T-cell (primary cell): ENCODE measurements at places on chromosomes 7 and 10.

GRCh38 chr7:148563583-148564274 is 26.8 kb upstream of the C7orf33 start:
- H3K4me3 ChIP-seq = no peak overlapping the region
- no peaks in the 10 kb centered on the region for H3K27me3 ChIP-seq
- DNase-seq = no peak
- no peaks in the 10 kb centered on the region for H3K36me3 ChIP-seq
- H3K4me1 ChIP-seq = peaks cover 10% of the 10 kb centered on the region
- no peak overlapping the region for H3K27ac ChIP-seq

GRCh38 chr10:16260388-16260787 is 176.4 kb upstream of the PTER start:
- H3K4me3 ChIP-seq = no peak overlapping the region
- H3K27ac ChIP-seq = no peak overlapping the region
- no peak for DNase-seq
- H3K4me1 ChIP-seq = no peaks in the 10 kb centered on the region
- H3K27me3 ChIP-seq = no peaks in the 10 kb centered on the region
- H3K36me3 ChIP-seq = no peaks in the 10 kb centered on the region

DNA sequence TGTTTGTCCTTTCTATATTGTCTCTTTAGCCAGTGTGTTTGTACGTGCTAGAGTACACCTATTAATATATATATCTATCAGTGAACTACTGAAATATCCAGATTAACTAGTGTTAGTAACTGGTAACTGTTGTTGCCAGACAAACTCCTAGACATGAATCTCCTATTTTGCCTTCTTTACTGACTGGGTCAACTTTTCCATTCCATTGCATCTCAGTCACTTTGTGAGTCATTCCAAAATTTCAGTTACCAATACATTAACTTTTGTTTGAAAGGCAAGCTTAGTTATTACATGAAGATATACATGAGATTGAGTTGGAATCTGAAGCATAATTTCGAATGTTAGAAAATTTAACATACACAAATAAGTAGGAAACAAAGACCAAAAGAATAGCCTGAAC is 51.4 kb downstream of the BTAF1 start:
- no peaks in the 10 kb centered on the region for H3K4me1 ChIP-seq
- H3K27me3 ChIP-seq = no peaks in the 10 kb centered on the region
- no peak for DNase-seq
- no peak overlapping the region for H3K4me3 ChIP-seq

DNA sequence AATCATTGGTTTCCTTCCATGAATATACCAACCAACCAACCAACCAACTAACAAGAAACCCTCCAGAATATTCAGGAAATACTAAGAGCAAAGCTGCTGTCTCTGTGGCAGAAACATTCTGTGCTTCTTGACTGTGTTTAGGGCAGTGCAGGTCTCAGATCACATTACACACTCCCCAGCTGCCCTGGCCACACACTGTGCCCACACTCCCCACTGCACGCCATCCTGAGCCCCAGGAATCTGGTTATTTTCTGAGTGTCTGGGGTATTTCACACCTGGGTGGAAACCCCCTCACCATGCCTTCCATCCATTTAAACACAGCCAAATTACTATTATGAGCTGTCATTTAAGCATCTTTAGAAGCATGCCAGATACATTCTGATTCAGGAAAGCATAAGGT is 183.7 kb upstream of the ANK3 start:
- no peak overlapping the region for H3K27ac ChIP-seq
- DNase-seq = no peak
- no peaks in the 10 kb centered on the region for H3K36me3 ChIP-seq

DNA sequence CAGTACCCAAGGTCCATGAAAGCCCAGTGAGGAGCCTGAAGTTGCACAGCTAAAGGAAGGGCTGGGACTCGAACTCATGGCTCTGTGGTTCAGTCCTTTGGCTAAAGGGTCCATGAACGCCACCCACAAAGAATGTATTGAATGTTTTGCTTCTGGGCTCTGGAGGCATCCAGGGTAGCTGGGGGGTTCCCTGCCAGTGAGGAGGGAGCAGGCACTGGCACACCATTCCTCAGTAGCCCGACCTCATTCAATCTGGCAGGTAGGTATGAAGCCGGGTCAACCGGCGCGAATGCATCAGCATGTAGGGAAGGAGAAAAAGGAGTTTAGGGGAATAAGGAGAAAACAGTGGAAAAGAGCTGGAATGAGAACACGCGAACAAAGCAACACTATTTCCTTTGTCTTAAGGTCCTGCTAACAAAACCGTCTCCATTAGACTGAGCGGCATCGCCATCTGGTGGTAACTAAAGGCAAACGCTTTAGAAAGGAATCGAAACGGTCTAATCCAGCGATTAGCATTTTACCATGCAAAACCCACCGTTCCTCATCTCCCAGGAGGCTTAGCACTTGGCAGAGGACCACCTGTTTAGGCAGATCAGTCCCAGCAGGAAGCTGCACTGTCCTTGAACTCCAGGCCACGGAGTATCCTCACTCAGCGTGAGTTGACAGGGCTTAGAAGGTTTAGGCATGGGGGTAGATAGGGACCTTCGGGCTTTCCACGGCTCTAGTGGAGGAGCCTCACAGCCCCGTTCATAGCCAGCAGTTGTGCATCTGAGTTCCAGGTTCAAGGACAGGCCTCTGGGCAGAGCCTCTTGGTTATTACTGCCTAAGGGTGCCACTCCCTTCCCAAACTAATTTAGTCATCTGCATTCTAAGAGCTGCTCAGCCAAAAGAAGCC is 122.8 kb downstream of the UBE2H start:
- DNase-seq = peak; percentile 44
- no peak overlapping the region for H3K27ac ChIP-seq
- peaks cover 3% of the 10 kb centered on the region for H3K4me1 ChIP-seq
- H3K4me3 ChIP-seq = no peak overlapping the region
- peaks cover 19% of the 10 kb centered on the region for H3K36me3 ChIP-seq

DNA sequence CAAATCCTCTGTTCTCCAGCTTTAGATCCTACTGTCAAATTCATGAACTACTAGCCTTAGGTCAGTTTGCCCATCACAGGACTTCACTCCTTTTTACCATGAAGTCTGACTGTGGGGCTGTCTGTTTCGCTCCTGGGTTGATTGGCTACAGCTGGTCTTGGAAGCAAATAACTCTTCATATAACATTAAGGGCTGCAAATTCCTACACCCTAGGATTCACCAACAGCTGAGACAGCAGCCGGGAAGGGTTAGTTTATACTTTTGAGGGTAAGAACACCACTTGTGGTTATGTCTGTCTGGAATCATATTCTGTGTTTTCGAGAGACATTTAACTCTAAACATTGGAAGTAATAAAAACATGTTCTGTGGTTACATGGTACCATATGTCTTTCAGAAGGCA is 55.9 kb upstream of the KIAA1217 start:
- H3K27ac ChIP-seq = no peak overlapping the region
- H3K27me3 ChIP-seq = no peaks in the 10 kb centered on the region
- H3K4me1 ChIP-seq = no peaks in the 10 kb centered on the region
- no peaks in the 10 kb centered on the region for H3K36me3 ChIP-seq
- DNase-seq = no peak

DNA sequence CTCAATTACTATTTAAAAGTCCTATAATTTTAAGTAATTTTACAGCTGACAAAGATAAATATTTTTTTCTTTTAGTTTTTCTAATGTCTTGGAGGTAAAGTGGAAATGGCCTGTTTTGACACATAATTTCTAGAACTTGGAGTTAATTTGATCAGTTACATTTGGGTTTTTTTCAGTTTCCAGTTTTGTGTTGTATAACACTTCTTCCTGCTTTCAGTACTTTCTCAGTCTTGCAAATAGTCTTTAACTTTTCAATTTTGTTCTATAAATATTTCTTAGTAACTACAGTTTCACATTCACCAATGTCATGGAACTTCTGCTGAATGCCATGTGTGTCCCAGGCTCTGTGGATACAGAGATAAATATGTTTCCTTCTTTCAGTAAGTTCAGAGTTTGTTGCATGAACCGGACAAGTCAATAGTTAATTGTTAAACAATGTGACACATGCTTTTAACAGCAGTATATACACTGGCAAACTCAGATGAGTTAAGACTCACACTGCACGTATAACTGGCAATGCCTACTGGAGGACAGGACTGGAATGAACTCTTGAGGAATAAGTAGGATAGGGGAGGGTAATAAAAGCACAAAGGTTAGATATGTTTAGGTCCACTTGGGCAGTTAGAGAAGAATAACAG is 4.6 kb downstream of the SHOC2 start:
- H3K27ac ChIP-seq = no peak overlapping the region
- H3K4me3 ChIP-seq = no peak overlapping the region
- no peaks in the 10 kb centered on the region for H3K36me3 ChIP-seq
- DNase-seq = no peak
- peaks cover 6% of the 10 kb centered on the region for H3K4me1 ChIP-seq

DNA sequence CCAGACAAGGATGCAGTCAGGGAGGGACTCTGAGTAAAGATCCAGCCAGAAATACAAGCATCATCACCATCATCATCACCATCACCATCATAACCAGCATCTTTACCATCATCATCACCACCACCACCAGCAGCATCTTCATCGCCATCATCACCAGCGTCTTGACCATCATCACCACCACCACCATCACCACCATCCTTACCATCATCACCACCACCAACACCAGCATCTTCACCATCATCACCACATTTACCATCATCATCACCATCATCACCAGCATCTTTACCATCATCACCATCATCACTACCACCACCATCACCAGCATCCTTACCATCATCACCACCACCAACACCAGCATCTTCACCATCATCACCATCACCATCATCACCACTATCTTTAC is 44.1 kb upstream of the CPXM2 start:
- H3K4me1 ChIP-seq = no peaks in the 10 kb centered on the region
- no peak for DNase-seq
- no peaks in the 10 kb centered on the region for H3K36me3 ChIP-seq
